ENCODE measurements at places on chromosomes 11 and 22. TPM values are rescaled to one million over a fixed set of nuclear protein-coding genes. Genes with fewer than 3 reads are reported as not detected.

The CHRDL2 gene
- not detected for total RNA-seq

The OR52I2 gene
- total RNA-seq = not detected

The ARL14EP gene
- 7.9 TPM for total RNA-seq

The ANKK1 gene
- 1.2 TPM for total RNA-seq

The CDC42EP1 gene
- total RNA-seq = 48.9 TPM

The LRRC74B gene
- total RNA-seq = not detected

The XBP1 gene
- 130 TPM for total RNA-seq

Data from airway epithelial cell (primary cell).